ENCODE measurements at places on chromosomes 16 and 17.
A peak's percentile ranks its signal among the peaks of the same experiment; 100 is the strongest.

- DNase-seq = no peak
These were observed 300.9 kb downstream of the C16orf95 start for GRCh38 chr16:87016046-87017035.

DNA sequence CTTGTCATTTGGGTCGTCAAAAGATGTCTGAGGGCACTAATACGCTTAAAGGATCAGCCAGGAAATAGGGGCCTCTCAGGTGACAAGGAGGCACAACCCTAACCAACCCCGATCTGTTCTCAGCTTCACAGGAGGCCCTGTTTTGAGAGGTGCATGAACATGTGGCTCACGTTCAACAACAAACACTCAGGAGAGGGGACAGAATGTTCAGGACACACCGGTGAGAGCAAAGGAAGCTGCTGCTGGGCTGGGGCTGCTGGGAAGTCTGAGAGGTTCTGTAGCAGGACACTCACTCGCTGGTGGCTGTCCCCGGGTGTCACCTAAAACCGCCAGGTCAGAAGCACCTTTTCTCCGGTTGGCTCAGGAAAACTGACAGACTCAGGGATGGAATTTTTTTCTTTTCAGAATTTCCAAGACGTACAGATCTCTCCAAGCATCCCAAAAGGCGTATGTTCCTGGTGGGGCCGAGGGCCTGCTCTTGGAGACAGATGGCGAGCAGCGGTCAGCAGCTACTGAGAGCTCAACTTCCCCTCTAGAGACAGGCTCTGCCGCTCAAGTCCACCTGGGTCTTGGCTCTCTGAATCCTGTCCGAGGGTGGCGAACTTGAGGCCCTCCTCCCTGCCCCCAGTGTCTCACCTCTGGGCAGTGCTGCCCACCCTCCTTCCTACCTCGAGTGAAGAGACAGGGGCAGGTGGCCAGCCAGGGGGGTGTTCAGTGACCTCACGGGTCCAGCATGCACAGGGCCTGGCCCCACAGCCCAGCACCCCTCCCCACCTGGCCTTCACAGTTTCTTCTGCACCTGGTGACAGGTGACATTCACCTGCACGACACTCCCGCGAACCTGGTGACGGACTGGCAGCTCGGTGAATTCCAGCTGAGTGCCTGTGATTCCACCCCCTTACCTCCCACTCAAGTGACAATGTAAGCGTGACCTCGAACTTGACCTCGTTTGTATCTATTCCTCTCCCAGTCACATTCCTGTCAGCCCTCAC is 22.9 kb downstream of the CLUH start:
- DNase-seq = no peak

- peak; percentile 11 for DNase-seq
These were observed 28.1 kb upstream of the NOL11 start for GRCh38 chr17:67689534-67690177.

GRCh38 chr17:46764709-46765401 is 53.6 kb downstream of the WNT3 start:
- DNase-seq = no peak

DNA sequence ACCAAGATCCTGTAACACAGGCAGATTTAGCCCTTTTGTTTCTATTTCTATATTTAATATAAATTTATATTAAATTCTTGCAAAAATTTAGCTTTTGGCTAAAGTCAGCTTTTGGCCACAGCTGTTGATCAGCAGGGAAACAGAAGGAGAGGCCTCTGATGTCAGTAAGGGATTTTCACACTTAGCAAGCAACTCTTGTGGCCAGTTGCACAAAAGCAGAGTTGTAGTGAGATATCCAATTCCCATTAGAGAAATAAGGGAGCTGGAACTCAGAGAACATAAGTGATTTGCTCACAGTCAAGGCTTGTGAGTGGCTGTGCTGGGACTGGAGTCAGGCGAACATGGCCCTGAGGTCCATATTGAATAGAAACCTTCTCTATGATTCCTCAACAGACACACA is 16.7 kb upstream of the HEATR6 start:
- DNase-seq = no peak

GRCh38 chr17:40075201-40075941 is 12.6 kb downstream of the THRA start:
- peak; percentile 48 for DNase-seq

GRCh38 chr17:74770498-74771318 is 5.4 kb downstream of the NAT9 start:
- DNase-seq = peak; percentile 61

DNA sequence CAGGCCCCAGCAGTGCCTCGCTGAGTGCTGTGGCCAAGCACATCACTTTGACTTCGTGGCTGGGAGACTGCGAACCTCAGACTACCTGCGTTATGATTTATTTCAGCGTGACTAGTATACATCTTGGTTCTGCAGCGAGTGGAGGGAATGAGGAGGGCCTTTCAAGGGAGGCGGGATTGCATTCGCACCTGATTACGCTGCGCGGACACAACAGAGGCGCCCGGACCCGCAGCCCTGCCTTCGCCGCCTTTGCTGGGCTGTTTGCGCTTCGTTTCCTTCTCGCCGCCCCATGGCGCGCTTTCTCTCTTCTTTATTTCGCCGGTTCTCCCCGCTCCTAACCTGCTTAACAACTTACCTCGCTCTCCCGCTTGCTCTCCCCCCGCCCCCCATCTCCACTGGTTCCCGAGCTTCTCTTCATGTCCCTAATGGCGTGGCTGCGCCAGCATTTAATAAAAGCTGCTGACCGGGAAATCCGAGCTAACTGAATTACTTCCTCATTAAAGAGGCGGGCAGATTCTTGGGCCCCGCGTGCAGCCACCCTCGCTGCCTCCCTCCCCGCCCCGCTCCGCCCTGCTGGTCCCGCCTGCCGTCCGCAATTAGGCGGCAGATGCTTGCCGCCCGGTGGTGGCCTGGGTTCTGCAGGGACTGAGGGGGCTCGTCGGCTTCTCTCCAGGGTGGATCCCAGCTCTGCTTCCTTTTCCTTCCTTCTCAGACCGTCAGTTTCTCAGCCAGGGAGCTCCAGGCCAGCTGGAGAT is 257.6 kb upstream of the SDK2 start:
- no peak for DNase-seq

GRCh38 chr17:81481073-81481799 is 31.4 kb downstream of the ACTG1 start:
- no peak for DNase-seq

DNA sequence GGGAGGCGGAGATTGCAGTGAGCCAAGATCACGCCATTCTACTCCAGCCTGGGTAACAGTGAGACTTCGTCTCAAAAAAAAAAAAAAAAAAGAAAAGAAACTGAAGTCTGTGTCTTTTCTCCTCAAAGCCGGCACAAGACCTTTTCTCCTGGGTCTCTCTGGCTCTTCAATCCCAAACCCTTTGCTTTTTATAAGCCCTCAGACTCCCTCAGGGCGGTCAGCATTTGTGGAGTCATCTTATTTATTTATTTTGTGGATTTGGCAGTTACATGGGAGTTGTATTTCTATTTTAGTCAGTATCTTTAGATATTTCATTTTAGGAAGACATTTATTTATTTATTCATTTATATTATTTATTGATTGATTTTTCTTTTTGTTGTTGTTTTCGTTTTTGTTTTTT is 57.7 kb upstream of the MAP3K14 start:
- no peak for DNase-seq

DNA sequence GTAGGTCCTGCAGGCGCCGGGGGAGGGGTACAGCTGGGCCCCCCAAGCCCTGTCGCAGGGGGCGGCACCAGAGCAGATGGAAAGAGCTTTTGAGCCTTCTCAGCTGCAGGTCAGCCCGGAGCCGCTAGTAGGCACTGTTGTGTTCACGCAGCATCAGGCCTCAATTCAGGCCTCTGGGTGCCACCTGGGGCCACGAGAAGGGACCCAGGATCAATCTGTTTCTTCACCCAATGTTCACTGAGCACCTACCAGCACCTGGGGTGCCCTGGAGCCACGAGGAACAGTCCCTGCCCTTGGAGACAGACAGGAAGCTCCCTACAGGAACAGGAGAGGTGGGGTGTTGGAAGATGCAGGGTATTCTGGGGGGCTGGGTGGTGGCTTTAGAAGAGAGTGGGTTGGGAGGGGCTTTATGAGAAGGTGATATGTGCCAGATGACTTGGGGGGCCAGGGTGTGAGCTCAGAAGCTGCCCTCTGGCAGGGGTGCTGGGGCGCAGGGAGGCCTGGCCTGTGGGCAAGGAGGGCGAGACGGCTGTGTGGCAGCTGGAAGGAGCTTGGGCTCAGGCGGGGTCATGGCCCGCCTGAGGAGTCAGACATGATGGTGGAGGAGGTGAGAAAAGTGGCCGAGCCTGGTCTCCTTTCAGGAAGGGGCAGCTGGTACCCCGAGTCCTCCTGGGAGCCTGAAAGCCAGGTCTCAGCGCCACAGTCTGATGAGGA is 121.9 kb upstream of the GSE1 start:
- DNase-seq = peak; percentile 4

DNA sequence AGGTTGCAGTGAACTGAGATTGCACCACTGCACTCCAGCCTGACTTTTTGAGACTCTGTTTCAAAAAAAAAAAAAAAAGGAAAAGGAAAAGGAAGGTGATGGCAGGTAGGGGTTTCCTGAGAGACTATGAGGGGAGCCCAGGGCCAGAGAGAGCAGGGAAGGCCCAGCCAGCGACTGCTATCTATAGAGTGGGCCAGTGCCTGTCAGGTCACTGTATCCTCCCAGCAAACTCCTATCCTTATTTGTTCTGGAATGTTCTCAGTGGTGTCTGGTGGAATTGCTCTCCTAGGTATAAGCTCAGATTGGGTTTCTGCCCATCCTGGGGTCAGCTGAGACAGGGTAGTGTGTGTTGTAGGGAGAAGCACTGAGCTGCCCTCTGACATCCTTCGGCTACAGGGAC is 14.9 kb upstream of the TMEM11 start:
- no peak for DNase-seq

- no peak for DNase-seq
These were observed 252.9 kb downstream of the ZFHX3 start for GRCh38 chr16:72794986-72795385.

GRCh38 chr17:48311324-48311723 is 118.7 kb downstream of the SKAP1 start:
- DNase-seq = no peak

DNA sequence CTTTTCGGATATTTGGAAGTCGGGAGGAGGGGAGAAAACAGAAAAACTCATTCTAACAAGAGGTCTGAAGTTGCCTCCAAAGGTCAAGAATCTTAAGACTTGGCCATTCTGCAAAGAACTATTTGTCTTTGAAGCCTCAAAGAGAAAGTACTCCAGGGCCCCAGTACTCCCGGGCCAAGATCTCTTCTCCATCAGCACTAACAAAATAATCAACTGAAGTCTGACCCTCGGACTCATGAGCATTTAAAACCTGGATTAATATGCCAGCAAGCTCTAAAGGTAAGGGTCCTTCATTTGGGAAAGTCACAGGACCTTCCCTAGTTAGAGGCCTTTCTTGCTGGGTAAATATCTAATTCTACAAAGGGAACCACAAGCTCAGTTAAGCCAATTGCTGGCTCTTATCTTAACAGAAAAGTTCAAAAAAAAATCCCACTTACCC is 4.5 kb downstream of the AXIN2 start:
- no peak for DNase-seq

DNA sequence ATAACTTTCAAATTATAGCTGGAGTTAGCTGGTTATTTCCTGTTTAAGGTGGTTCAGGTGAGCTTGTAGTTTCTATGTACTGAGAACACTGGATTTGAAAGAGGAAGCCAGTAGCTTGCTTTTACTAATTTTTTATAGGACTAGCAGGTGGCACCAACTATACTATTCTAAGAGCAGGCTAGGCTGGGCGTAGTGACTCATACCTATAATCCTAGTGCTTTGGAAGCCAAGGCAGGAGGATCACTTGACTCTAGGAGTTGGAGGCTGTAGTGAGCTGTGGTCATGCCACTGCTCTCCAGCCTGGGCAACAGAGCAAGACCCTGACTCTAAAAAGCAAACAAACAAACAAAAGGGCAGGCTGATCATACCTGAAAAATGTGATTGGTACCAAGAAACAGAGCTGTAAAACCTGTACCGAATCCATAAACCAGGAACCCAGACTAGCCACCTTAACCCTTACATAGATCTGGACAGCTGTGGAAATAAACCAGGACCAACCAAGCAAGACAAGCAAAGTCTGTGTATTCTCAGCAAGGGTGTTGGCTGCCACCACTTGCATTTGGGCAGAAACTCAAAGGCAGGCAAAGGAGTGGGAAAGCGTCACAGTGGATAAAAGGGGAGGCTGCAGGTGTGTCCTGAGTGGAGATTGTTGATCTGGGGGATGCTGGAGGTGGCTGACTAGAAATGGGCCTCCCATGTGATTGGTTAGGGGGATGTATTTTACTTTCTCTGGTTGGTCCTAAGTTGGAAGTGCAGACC is 36.3 kb downstream of the SLC47A1 start:
- DNase-seq = no peak

DNA sequence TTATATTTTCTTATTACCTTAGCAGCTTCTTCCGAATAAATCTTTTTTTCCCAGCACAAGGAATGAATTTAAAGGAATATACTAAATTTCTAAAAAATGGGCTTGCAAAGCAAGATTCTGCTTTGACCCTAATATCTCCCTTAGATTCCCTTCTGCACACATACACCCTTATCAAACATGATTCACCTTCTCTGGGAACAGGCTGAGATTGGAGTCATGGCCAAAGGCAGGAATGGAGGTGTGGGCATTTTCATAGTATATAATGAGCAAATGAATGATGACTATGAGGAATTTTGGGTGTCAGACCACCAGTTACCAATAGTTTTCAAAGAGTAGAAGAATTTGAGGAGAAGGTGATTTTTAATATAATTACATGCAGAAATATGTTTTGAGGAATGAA is 231.3 kb upstream of the CDH11 start:
- no peak for DNase-seq

DNA sequence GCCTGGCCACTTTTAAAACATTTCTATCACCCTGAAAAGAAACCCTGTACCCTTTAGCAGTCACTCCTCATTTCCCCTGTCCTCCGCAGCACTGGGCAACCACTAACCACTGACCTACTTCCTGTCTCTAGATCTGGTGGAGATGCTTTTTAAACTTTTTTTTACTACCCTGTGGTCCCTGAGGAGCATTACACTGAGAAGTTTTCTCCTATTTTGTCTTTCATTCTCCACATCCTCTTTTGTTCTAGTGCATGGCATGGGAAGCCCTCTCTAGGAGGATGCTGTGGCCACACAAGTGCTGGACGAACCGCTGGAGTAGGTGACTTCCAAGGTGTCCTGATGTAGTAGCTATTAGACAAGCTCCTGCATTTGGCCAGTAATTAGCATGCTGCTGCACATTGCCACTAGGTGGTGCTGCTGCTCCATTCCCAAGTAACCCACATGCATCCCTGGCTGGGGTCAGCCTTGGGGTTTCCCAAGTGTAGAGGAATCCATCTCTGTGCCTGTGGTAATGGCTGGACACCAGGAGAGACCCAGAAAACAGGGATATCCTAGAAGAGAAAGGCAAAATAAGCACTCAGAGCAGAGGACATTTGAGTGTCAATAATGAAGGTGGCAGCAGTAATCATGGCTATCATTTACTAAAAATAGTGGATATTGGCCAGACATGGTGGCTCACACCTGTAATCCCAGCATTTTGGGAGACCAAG is 143.8 kb upstream of the CRHR1 start:
- DNase-seq = peak; percentile 53

- no peak for DNase-seq
These were observed 160.3 kb upstream of the TBX2 start for GRCh38 chr17:61239327-61239726.

GRCh38 chr17:39596543-39597267 is 11.0 kb downstream of the NEUROD2 start:
- no peak for DNase-seq
